ENCODE measurements at places on chromosomes 11 and 22.

DNA sequence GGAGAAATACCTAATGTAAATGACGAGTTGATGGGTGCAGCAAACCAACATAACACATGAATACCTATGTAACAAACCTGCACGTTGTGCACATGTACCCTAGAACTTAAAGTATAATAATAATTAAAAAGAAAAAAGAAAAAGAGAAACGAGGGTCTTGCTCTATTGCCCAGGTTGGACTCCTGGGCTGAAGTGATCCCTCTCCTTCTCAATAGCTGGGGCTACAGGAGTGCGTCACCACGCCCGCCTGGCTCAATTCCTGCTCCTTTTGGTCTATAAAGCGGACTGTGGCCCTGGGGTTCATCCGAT is 521 bp upstream of the PTS start:
- no peak for DNase-seq

DNA sequence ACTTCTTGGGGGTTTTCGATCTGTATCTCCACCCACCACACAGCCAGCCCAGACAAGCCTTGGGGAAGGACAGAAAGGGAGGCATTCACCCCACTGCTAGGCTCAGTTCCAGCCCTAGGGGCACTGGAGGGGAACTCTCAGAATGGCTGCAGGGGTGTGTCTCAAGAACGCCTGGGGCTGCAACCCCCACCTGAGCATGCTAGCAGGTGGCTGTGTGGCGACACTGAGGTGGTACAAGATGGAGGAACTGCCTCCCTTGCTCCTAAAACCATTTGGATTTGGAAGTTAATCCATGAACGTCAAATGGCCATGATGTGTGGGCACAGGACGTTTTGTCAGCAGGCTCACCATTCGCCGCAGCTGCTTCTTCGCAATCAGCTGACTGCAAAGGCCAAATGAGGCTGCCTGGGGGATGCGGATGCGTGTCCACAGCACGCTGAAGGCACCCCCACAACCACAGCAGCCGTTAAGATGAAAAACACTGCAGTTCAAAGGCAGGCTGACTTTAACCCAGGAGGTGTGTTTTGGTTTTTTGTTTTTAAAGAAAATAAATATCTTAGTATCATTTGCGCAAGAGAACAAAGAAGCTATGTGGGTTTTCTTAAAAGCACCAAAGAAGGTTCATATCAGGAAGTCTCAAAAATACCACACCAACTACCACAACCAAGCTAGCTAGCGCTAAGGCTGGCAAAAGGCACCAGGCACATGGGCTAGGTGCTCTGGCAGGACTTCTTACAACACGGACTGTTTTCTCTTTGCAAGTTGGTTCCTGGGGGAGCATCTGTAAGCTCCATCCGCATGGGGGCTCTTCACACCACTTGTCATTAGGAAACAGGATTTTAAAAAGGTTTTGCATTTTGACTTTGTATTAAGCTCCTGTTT is 22.2 kb upstream of the NAP1L4 start:
- no peak for DNase-seq

- peak; percentile 80 for DNase-seq
These were observed 10.9 kb downstream of the PHLDB1 start for GRCh38 chr11:118618115-118618990.

DNA sequence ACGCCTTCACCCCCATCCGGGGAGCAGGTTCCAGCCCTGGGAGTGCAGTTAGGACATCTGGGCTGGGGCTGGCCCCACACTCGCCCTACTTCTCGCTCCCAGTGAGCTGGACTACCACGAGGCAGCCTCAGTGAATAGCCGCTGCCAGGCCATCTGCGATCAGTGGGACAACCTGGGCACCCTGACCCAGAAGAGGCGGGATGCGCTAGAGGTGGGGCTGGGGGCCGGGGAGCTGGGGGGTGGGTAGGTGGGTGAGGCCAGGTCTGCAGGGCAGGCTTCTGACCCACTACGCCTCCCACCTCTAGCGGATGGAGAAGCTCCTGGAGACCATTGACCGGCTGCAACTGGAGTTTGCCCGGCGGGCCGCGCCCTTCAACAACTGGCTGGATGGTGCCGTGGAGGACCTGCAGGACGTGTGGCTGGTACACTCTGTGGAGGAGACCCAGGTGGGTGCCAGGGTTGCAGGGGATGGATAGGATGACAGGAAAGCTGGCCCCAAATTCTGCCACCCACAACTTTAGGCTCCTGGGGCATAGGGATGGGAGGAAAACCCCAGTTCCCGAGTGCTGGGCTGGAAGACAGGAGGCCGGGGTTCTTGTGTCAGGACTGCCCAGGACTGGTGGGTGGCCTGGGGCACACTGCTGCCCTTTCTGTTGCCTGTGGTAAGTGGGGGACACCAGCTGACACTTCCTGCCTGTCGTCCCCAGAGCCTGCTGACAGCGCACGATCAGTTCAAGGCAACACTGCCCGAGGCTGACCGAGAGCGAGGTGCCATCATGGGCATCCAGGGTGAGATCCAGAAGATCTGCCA is 8.3 kb downstream of the CTSF start:
- DNase-seq = no peak

GRCh38 chr22:32475468-32476010 is 928 bp downstream of the FBXO7 start:
- DNase-seq = peak; percentile 38

GRCh38 chr11:58487170-58487569 is 20.7 kb downstream of the OR5B21 start:
- DNase-seq = no peak

Data from fibroblast of skin of scalp (primary cell).